CD4-positive, alpha-beta T cell treated with Interleukin-1 beta for 1 hour (primary cell): ENCODE measurements at places on chromosomes 16 and 17.
A peak's percentile ranks its signal among the peaks of the same experiment; 100 is the strongest.

DNA sequence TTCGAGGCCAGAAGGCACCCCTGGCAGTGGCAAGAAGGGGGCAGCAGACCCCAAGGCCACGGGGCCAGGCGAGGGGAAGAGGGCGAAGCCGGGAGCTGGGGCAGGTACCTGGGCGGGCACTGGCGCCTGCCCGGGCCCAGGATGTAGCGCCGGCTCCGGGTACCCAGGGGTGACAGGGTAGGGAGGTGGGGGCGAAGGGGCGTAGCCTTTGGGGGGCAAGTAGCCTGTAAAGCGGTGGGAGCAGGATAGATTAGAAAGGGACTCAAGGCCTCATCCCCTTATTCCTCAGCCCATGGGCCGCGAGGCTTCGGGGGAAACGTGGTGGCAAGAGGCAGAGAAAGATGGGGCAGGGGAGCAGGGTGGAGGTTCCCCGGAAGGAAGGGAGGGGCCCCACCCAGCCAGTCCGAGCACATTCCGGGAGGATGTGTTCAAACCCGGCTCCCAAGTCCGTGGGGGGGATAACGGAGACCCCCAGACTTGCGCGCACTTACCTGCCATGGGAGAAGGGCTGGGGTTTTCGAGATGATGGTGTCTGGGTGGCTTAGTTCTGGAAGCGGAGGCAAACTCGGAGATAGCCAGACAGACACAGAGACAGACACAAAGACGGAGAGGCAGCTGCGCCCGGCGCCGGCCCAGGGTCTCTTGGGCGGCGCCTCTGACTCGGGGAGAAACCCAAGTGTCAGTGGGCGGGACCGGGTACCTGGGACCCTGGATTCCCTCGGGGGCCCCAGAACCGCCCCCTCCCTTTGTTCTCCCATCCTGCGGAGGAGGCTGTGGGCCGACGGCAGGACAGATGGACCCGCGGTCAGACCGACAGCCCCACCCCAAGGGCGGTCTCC, 493 bp downstream of the PLSCR3 start:
- peak; percentile 82 for DNase-seq

GRCh38 chr16:67543582-67543981, 15.0 kb downstream of the RIPOR1 start:
- no peak for DNase-seq

- DNase-seq: no peak
Observed at GRCh38 chr17:28038802-28039201, 3.7 kb upstream of the NLK start.

GRCh38 chr16:82808036-82808435, 181.3 kb downstream of the CDH13 start:
- no peak for DNase-seq

DNA sequence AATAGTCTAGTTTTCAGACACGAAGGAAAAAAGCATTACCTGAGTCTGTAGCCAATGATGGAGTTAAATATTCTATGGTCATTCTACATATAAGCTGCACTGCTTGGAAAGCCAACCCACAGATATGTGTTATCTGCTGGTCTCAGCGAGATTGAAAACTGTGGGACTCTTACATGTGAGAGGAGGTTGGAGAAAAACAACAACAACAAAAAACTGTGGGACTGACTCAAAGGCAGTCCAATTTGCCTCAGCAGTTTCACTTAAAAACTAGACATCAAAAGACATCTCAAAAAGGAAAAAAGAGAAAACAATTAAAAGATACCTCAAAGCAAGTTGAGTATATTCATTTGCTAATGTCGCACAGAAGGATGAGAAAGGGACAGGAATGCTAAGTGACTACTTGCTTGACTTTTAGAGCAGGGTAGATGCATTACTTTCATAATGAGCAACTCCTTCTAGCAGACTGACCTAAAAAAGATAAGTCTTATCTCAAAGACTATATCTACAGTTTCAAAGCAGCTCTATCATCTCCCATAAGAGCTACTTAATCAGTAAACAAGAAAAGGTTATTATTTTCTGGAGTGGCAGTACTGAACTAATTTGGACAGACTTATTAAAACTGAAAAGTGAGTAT, 35.5 kb upstream of the ITGA2B start:
- DNase-seq: no peak

DNA sequence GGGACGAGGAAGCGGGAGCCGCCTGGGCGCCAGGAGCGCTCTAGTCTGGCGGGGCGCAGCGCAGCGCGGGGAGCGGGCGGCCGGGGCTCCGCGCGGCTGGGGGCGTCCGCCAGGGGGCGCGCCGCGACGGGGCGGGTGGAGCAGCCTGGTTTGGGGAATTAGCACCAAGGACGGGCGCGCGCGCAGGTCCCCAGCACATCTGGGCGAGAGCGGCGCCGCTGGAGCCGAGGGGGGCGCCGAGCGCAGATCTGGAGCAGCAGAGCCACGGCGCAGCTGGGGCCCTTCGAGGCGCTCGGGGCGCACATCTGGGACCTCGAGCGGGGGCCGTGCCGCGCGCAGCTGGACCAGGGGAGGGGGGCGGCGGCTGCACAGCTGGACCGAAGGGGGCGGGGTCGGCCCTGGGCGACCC, at the start of gene NXPH3:
TSS of gene NXPH3 (plus strand) at position 193 of the 409 bp plus-strand sequence. CDS start 349 bp downstream, outside the sequence.
- DNase-seq: peak; percentile 66

GRCh38 chr16:77213542-77214106, 14.4 kb downstream of the SYCE1L start:
- DNase-seq: no peak

- no peak for DNase-seq
Observed at GRCh38 chr17:27496005-27496404, 39.8 kb downstream of the KSR1 start.

DNA sequence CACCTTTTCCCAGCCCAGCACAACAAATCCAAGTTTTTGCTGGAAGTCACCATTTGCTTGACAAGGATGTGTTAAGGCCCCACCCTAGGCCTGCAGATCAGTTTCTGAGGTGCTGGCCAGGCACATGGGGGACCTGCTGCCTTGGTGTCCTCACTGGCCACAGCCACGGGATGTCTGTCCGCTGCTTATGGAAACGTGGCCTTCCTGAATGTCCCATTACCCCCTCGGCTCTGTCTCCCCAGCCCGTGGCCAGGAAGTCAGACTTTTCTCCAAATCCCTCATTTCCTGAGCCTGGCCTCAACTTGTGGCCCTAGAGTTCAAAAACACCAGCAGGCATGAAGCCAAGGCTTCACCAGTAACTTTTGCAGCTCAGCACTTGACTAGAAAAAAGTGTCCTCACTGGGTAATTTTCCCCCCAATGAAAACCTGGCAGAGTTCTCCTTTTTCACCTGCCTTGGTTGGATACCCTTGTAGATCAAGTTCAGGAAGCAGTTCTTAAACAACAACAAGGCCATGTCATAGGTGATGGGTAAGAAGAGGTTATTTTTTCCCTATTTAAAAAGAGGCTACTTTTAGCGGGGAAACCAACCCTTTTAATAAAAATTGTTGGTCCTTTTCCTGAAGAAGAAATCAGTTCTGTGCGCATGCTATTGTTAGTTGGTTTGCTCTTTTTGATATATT, 80.8 kb downstream of the SOCS1 start:
- no peak for DNase-seq

GRCh38 chr16:4052801-4053293, 63.4 kb downstream of the ADCY9 start:
- peak; percentile 27 for DNase-seq

DNA sequence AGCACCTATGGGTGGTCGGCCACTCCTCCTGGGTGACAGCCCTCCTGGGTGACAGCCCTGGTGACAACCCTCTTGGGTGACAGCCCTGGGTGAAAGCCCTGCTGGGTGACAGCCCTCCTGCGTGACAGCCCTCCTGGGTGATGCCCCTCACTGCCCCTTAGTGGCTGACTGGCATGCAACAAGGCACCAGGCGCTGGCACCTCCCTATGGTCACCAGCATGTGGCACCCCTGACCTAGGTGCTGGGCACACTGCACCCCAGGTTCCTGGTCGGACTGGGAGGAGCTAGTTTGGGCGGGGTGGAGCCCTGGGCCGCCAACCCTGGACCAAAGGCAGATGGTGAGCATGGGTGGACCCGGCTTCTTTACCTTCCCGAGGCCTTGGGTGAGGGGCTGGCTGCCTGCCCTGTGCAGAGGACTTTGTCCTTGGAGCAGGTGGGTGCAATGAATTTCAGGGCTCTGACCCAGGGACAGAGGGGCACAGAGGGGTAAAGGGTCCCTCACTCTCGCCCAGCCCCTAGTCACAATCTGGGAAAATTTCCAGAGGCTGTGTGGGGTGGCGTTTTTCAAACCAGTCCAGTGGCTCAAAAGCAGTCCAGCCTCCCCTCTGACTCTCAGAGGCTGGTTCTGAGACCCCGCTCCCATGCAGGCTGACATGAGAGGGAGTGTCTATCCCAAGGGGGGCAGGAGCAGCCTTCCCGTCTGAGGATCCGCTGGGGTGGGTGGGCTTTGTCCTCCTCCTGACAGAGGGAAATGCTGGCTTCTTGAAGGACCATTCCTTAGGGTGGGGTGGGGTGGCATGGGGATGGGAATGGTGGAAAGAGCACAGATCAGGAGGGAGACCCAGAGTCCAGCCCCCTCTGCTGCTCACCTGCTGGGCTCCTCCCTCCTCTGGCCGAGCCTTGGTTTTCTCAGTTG, 25.9 kb upstream of the TNFRSF13B start:
- no peak for DNase-seq

GRCh38 chr16:62041401-62041800, 5.2 kb upstream of the CDH8 start:
- DNase-seq: no peak

- peak; percentile 11 for DNase-seq
Observed at GRCh38 chr17:70119983-70120382, 45.0 kb downstream of the KCNJ16 start.

GRCh38 chr16:13997526-13997925, 73.6 kb upstream of the MRTFB start:
- DNase-seq: no peak

DNA sequence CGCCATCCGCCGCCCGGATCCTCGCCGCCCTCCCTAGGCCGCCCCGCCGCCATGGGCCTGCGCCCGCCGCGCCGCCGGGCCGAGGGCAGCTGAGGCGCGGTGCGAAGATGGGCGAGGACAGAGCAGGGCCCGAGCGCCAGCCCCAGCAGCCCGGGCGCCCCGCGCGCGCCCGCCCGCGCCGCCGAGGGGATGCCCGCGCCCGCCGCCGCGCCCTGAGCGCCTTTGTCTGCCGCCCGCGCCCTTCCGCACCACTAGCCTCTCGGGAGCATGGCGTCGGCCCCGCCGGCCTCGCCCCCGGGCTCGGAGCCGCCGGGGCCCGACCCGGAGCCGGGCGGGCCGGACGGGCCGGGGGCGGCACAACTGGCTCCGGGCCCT, 278 bp downstream of the RAB11FIP3 start:
- no peak for DNase-seq

DNA sequence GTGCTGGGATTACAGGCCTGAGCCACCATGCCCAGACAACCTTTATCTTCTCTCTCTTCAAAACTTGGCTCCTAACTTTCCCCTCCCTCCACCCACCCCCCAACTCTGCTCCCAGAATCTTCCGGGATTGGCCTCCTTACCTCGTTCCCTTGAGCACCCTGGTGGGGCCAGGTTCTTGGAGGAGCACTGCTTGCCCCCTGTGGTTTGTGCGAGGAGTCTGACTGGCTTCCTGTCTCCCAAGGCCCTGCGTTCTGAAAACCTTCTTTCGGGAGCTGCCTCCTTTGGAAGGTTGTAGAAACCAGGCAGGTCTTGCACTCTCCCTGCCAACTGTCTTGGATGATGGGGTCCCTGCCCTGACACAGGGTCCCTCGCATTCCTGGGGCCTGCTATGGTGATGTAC, 19.8 kb downstream of the PLXDC1 start:
- DNase-seq: no peak

DNA sequence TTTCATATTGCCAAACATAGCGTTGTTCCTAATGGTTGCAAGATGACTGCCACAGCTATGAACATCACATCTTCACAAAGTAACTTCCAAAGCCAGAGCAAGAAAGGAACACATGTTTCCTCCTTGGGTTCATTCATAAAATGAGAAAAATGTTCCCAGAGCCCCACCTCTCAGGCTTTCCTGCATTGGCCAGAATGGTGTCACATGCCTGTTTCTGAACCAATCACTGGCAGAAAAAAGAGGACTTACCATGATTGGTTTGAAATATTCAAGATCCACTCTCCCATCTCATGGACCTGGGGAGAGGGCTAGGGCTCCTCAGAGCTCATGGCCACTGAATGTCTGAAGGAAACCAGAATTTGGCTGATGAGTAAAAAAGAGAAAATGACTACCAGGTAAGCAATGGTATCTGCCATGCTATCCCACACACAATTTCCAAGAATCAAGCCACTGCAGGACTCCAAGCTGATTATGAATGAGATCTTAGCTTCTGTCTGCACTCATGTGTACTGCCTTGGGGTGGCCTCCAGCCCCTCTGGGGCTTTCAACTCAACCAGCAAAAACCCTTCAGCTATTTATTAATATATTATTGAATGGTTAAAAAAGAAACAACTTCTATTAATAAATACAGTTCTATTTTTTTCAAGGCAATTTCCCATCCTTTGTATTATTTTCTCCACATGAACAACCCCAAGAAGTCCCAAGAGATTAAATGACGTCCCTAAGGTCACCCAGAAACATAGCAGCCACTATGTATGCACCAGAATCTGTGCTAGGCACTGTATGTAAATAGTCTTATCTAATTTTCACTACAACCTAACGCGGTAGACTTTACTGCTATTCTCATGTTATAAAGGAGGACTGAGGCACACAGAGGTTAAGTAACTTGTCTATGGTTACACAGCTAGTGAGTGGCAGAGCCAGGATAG, 61.4 kb upstream of the TMC5 start:
- no peak for DNase-seq

GRCh38 chr16:11232852-11233726, 22.9 kb downstream of the SOCS1 start:
- DNase-seq: peak; percentile 89

- no peak for DNase-seq
Observed at GRCh38 chr16:24983561-24983960, 31.6 kb downstream of the ARHGAP17 start.

DNA sequence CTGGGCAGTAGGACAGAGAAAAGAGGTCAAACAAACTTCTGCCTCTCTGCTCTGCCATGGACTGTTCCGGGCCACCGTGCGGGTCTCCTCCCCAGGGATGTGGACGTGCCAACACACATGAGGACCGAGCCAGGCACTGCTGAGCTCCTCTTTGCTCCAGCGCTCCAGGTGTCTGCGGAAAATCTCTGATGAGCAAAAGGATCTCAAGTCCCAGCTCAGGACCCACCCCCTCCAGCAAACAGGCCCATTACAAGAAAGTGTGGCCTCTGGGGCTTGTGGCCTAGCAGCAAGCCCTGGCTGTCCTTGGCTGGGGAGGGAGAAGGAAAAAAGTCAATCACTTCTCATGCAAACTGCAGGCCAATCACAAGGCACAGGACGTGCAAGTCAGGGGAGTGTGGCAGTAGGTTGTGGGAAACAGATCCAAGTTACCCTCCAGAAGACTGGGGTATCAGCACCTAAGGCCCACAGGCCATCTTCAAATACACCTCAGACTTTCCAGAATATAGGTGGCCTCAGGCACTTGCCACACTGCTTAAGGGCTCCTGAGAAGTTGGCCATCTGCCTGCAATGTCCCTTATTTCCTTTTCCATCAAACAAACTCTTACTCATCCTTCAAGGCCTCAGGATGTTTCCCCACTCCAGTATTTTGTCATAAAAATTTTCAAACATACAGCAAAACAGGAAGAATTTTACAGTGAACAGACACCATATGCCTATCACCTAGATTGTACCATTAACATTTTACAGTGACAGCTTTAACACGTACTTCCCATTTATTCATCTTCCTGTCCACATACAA, 36.0 kb upstream of the SREBF1 start:
- DNase-seq: no peak

GRCh38 chr16:13153696-13154095, 252.3 kb downstream of the SHISA9 start:
- no peak for DNase-seq
